ENCODE measurements at places on chromosomes 7 and 10.

GRCh38 chr7:157990881-157991250 lies 596.8 kb downstream of the PTPRN2 start:
- no peak for DNase-seq

DNA sequence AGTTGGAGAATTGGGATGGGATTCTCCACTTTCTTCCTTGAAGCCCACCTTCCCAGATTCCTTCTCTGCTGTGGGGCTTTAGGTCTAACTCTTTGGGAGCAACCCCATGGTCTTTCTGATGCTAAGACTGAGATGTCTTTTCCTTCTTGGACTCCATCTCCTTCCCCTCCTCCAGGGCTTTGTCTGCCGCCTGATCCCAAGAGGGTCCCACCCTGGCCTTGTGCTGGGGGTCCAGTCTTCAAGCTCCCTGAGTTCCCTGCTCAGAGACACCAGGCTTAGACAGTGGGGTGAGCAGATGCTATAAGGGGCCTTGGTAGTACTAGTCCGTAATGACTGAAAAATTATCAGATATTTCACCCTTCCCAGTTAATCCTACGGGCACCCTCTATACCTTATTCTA lies 150.5 kb downstream of the PTPN20 start:
- DNase-seq, result no peak

DNA sequence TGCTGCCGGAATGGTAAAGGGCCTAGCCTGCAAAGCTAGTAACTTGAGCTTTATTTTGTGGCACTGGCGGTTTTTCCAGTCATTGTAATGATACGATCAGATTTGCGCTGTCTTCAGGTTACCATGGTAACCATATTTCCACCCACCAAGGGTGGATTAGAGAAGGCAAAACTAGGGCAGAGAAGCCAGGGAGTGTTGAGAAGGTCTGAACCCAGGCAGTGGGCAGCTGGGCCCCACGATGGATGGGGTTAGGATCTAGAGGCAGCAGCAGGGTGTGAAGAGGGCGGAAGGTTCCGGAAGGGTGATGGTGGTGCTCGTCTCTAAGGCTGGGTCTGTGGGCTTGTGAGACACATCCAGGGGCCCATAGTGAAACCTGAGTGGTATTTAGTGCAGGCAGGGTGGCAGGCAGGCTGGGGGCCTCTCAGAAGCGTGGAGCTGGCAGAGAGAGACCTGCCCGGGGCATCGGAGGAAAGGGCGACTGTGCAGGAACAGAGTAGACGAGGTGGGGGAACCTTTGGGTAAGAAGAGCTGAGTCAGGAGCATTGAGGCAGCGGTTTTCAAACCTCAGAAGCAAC lies 87.9 kb upstream of the GTF2I start:
- DNase-seq, result no peak

GRCh38 chr7:84705706-84706105 lies 481.1 kb downstream of the SEMA3D start:
- DNase-seq, result no peak

- no peak for DNase-seq
Observed at GRCh38 chr10:29026802-29027580, 261.9 kb upstream of the LYZL1 start.

- DNase-seq, result no peak
Observed at GRCh38 chr10:31749301-31749700, 179.3 kb downstream of the ARHGAP12 start.

DNA sequence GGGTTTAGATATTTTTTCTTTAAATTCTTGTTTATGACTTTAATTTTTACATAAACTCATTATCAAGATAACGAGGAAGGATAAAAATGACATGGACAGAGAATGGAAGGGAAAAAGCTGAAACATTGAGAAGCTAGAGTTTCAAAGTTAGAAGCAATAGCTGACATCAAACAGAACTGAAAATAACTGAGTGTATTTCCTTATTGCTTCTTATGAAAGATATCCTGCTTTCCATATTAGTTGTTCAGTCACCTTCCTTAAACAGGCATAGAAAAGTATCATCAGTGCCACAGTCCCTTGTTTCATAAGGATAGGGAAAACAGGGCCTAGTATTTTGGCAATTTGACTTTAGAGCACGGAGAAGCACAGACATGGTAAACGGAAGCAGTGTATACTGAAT lies 460.5 kb upstream of the GHITM start:
- DNase-seq, result no peak
